ENCODE measurements at places on chromosomes 11 and 22.

GRCh38 chr11:17972987-17973386 is 39.9 kb downstream of the SERGEF start:
- no peak for DNase-seq

DNA sequence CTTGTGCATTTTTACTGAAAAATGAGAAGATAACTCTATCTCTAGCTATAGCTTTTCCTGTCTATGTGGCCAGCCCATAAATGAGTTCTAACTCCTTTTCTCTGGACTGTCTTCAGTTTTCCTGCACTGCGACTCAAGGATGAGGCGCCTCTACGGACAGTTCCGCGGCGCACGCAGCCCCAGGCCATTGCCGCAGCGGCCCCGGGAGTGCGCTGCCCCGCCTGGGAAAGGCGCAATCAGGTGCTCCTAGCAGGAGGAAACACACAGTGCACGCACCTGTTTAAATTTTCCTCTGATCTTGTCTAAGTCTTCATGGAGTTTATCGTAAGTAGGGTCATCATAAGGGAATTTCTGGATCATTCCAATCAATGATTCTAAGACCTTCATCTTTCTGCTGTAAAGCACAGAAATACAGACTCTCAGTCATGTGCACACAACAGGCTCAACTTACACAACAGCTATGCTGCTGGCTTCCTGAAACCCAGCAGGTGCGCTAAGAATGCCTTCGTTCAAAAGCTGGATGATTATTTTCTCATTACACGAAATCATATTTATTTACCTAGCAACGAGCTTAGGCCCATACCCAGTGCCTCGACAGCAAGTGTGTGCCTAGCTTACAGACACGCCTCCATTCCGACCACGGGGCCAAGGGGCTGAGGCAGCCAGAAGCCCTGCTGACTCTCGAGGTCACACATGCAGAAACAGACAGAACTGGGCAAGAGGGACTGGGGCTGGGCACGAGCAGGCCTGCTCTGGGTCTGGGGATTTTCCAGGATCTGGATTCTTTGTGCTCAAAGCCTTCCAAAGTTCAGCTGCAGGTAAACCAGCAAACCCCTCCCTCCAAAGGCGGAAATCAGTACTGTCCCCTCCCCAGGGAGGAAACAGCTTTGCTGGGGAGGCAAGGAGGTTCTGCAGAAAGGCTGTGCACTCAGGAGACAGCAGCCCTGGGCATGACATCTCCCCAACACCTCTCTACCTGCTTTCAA is 7.2 kb downstream of the LTO1 start:
- no peak for DNase-seq

DNA sequence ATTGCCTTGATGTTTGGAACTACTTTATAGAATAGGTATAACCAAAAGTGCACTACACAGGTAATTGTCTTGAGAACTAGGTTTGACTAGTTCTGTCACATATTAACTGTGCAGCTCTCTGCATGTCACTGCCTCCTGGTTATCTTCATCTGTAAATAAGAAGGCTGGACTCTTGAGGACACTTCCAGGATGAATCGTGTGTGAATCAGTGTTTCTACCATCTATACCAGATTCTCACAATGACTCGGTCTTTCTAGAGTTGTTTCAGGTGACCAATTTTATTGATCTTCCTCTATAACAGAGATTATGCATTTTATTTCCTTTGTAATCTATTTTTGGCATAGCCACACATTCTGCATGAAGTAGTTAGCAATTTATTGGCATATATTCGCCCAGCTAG is 1181.0 kb upstream of the TENM4 start:
- no peak for DNase-seq

DNA sequence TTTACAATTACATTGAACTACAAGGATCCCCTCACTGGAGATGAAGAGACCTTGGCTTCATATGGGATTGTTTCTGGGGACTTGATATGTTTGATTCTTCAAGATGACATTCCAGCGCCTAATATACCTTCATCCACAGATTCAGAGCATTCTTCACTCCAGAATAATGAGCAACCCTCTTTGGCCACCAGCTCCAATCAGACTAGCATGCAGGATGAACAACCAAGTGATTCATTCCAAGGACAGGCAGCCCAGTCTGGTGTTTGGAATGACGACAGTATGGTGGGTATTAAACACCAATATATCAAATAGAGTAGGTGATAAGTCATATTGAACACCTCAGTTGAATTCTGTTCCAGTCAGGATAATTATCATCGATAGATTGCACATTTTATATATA is 4.4 kb downstream of the FBXO7 start:
- DNase-seq: no peak

DNA sequence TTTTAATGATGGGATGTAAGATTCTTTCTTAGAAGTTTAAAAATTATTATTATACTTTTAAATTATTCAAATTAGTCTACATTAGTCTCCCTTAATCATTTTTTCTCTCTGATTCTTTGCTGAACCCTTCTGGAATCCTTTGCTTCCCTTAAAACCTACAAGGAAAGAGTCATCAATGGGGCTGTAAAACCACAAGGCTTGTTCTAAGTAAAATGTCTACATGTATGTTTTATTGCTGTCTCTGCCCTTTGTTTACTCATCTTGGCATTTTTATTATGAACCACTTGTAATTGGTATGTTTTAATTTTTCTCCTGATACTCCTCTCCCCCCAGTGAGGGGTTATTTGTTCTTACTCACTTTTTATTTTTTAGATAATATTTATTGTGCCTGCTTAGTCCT is 27.4 kb downstream of the FAR1 start:
- DNase-seq: no peak

GRCh38 chr11:94864506-94865045 is 96.4 kb downstream of the AMOTL1 start:
- no peak for DNase-seq

DNA sequence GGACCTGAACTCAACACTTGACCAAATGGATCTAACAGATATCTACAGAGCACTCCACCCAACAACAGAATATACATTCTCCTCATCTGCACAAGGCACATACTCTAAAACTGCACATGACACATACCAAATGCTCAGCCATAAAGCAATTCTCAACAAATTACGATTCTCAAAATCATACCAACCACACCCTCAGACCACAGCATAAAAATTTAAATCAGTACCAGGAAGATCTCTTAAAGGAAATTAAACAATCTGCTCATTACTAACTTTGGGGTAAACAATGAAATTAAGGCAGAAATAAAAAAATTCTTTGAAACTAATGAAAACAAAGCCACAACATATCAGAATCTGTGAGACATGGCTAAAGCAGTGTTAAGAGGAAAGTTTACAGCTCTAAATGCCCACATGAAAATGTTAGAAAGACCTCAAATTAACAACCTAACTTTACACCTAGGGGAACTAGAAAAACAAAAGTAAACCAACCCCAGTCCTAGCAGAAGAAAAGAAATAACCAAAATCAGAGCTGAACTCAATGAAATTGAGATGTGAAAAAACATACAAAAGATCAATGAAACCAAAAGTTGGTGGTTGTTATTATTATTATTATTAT is 37.2 kb downstream of the TMEM123 start:
- DNase-seq: no peak

DNA sequence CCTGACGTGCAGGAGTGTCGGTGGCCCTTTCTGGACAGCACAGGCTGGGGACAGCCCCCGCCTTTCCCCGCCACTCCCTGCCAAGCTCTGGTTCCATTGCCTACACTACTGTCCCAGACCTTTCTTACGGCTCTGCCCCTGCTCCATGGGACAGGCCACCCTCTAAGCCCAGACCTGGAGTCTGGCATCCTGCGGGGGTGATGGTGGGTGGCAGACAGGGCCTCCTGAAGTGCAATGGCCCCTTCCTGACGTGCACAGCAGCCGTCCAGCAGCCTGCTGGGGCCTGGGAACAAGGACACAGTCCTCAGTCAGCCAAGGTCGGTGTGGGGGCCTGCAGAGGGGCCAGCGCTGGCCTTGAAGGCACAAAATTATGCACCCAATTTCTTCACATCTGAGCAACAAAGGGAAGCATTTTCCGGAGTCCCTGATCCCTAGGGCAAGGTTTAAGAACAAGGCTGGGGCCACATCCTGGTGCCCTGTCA is 79.7 kb upstream of the KCNQ1OT1 start:
- no peak for DNase-seq

- no peak for DNase-seq
These were observed 34.6 kb downstream of the FAM118A start for GRCh38 chr22:45344334-45344733.

DNA sequence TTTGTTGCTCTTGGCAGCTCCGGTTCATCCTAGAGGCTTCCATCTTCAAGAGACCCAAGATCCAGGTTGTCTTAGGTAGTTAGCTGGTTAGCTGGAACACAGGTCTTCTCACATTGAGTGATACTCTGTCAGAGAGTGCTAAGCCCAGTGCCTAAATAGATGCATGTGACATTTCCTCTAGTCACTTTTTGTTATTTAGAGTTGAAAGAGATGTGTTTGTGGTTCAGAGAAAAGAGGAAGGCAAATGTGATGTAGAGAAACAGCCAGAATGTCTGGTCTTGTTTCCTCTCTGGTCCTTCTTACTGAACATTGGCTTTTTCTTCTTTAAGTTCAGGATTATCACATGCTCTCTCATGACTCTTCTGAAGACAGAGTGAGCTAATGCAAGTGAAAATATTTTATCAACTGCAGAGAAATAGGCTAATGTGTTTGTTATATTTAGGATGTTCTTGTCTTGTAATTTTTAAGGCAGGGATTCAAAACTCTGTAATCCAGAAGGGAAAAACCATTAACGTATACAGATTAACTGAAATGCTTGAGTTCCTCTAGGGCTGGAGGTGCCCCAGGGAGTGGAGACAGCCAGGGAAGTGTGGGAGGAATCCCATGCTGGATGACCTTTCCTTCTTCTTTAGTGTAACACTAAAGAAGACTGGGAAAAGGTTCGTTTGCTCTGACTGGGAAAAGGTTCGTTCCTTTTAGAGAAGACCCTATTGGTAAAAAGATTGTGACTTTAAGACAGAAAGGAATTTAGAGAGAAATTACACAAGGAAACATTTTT is 75.4 kb downstream of the SWAP70 start:
- no peak for DNase-seq

DNA sequence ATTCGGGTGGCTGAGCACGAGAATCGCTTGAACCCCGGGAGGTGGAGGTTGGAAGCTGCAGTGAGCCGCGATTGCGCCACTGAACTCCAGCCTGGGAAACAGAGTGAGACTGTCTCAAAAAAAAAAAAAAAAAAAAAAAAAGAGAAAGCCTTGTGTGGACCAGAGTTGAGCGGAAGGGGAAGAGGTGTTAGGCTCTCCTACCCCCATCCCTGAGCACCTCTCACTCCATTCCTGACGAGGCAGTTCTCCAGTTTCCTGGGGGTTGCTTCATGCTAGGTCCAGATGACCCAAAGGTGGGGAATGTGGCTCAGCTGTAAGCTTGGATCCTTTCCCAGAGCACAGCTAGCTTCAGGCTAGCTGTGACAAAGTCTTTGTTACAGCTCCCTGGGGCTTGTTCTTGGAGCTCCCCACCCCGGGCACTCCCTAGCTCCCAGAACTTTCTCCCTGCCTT is 8.8 kb upstream of the DNAL4 start:
- no peak for DNase-seq

DNA sequence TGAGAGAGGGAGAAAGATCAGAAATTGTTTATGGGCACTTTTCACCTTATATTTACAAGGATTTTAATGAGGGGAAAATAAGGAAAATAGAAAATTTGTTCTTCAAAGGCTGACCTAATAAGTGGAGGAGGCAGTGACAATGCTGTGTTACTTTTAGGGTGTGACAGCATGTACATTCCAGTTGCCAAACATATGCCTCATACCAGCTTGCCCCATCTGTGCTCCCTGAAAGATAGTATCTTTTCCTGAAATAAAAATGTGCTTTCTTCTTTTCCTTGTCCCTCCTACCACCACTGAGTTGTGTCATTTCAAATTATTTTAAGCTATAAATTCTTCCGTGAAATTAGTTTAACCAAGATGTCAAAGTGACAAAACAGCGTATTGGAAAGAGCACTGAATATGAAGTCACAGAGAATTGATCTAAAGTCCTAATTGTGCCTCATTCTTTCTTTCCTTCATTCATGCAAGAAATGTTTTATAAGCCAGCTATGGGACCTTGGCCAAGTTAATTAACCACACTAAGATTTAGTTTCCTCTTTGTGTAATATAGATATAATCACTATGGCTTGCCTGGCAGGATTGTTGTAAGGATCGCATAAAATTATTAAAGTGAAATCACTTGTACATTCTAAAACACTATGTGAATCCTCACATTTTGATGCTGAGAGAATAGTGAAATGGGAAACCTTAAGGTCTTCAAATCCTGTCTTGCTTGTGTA is 1307.5 kb upstream of the TENM4 start:
- DNase-seq: no peak

DNA sequence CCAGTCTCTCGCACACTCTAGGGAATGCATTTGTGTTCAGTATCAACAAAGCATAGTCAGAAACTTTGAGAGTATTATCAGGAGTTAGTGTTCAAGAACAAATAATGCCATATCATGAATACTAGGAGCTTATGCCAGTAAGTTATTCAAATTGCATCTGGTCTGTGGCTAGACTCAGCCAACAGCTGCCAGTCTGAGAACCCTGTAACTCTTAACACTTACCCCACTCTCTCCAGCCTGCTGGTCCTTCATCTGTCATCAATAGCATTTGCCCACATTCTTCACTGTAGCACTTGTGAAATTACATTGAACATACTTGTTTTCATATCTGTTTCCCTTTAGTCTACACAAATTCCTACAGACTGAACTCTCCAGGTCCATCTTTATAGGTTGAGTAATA is 1157.5 kb upstream of the RAG2 start:
- DNase-seq: no peak

DNA sequence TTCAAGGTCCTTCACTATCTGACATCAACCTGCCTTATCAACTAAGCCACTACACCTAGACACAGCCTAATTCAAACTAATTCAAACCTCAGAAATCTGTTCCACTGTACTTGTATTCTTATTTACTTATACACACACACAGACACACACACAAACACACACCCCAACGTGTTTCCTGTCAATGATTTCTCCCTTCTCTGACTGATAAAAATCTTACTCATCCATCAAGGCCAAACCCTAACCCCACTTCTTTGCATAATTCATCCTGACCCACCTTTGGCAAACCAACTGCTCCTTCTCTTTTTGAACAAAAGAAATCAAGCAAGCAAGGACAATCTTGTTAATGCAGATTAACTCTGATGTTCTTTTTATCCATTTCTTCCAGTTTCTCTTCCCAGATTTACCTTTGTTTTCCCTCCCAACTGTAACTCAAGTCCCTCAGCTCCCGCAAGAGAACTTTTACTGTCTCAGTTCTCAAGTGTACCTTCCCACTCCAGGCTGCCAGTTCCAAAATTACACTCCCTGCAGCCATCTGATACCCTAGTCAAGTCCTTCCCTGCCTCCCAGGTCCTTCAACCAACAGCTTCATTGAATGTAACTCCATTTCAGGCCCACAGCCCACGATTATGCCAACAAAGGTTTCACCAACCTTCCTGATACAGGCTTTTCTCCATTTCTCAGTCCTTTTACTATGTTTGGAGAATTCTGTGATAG is 78.3 kb downstream of the PAK1 start:
- DNase-seq: no peak

GRCh38 chr11:128210148-128210940 is 377.0 kb downstream of the ETS1 start:
- DNase-seq: no peak

DNA sequence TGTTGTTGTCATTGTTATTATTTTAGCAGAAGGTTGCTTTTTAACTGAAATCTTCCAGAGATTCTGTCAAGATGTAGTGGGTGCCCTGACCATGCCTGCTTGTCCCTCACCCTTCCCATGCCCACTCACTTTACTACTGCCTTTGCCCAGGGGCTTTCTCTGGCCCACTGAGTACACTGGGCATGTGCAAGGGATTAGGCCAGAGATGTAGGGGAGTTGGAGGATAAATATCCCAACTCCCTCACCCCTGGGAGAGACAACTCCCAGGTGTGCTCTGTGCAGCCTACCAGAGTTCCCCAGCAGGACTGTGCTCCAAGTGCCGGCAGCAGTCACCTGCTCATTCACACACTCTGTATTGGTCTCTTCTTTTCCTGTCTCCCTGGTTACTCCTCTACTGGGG is 559.1 kb downstream of the MIAT start:
- DNase-seq: no peak
